ENCODE measurements at places on chromosomes 13 and 19.

- no peak for DNase-seq
Measured at GRCh38 chr13:109243311-109243951, 543.0 kb downstream of the IRS2 start.

- no peak for DNase-seq
Measured at GRCh38 chr19:18396471-18397241, 766 bp downstream of the LRRC25 start.

GRCh38 chr19:4327877-4328242, 10.8 kb downstream of the STAP2 start:
- DNase-seq: no peak

DNA sequence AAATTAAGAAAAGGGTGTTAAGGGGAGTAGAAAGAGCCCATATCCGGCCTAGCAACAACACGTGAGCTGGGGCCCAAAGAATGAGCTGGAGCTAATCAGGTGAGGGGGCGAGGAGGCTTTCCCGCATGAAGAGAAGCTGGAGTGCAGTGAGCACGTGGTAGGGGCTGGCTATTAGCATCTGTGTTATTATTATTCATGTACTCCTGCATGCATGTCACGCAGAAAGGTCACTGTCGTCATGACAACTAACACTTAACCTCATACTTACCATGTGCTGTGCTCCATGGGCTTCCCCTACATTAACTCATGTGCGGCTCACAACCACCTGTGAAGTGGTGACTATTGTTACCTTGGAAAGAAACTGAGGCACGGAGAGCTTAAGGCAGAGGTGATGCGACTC, 227.6 kb upstream of the UBL3 start:
- no peak for DNase-seq

DNA sequence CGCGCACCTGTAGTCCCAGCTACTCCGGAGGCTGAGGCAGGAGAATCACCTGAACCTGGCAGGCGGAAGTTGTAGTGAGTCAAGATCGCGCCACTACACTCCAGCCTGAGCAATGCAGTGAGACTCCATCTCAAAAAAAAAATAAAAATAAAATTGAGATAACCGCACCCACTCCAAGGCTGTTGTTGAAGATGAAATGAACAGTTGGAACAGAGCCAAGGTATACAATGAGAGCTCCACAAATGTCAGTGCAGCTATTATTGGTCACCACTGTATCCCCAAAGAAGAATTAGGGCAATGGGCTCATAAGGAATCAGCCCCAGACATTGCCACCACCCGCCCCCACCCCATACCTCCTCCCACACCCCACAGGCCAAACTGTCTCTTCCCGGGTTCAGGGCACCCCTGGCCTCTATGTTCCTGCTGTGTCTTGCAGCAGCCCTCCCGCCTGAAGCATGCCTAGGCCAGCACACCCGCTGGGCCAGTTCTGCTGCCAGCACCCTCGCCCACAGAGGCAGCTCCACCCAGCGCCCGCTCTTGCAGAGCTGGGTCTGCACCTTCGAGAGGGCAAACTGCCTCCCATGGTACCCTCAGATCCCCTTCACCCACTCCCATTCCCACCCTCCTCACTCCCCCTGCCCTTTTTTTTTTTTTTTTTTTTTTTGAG, 3.5 kb upstream of the S1PR5 start:
- no peak for DNase-seq

- DNase-seq: no peak
Measured at GRCh38 chr19:35109395-35110112, 6.1 kb upstream of the FXYD3 start.

GRCh38 chr13:77779552-77780272, 82.2 kb downstream of the SLAIN1 start:
- peak; percentile 25 for DNase-seq

GRCh38 chr13:24127116-24127631, 33.3 kb upstream of the SPATA13 start:
- no peak for DNase-seq

GRCh38 chr13:80751854-80752253, 410.9 kb upstream of the SPRY2 start:
- no peak for DNase-seq

DNA sequence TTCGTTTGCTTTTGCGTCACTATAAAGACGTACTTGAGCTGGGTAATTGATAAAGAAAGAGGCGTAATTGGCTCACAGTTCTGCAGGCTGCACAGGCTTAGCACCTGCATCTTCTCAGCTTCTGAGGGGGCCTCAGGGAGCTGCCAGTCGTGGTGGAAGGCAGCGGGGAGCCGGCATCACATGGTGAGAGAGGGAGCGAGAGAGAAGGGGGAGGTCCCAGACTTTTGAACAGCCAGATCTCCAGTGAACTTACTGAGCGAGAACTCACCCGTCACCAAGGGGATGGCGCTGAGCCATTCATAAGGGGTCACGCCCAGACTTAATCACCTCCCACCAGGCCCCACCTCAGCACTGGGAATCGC, 58.7 kb upstream of the F7 start:
- DNase-seq: no peak

DNA sequence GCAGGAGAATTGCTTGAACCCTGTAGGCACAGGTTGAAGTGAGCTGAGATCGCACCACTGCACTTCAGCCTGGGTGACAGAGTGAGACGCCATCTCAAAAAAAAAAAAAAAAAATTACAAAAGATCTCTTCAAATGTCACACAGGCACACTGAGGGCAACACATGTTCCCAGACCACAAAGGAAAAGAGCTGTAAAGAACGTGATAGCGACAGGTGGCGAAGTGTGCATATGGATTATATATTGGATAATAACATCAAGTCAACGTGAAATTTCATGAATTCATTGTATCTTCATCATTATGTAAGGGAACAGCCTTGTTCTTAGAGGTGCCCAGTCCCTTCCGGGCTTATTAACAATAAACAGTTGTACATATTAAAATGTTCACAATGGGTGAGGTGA, 31.8 kb upstream of the DPP9 start:
- no peak for DNase-seq

- DNase-seq: no peak
Measured at GRCh38 chr13:97316390-97316789, 94.3 kb downstream of the MBNL2 start.

DNA sequence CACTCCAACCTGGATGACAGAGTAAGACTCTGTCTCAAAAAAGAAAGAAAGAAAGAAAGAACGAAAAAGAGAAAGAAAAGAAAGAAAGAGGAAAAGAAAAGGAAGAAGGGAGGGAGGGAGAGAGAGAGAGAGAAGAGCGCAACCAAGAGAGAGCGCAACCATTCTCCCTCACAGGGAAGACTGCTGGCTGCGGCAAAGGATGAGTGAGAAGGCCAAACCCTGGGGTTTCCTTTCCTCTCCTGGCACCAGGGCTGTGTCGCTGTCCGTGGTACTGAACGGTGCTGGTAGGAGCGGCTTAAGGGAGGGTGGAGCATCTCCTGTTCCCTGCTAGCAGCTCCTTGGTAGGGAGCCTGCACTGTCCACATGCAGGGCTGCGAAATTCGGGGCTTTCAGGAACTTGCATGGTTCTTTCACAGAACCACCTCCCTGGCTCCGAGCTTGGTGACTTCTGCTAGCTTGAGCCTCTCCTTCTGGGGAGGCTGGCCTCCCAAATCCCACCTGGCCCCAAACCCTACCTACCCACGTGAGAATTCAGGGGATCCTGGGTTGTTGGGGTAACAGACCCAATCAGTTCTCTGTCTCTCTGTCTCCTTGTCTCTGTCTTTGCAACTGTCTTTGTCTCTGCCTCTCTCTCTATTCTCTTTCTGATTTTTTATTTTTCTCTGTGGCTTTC, 51.1 kb upstream of the ZNRF4 start:
- DNase-seq: no peak

- DNase-seq: no peak
Measured at GRCh38 chr13:32246468-32246867, 68.7 kb downstream of the ZAR1L start.

DNA sequence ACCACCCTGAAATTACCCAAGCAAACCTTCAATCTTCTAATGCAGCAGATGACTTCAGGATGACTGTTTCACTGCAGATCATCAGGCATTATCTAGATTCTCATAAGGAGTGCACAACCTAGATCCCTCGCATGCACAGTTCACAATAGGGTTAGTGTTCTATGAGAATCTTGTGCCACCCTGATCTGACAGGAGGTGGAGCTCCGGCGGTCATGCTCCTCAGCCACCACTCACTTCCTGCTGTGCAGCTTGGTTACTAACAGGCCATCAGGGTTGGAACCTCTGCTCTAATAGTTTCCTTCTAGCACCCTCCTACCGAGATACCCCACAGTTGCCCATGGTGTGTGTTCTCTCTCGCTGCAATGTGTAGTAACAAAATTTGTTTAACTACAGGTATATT, 442.8 kb downstream of the FGF14 start:
- DNase-seq: no peak

- DNase-seq: no peak
Measured at GRCh38 chr19:38793177-38793576, 4.2 kb downstream of the LGALS7B start.

DNA sequence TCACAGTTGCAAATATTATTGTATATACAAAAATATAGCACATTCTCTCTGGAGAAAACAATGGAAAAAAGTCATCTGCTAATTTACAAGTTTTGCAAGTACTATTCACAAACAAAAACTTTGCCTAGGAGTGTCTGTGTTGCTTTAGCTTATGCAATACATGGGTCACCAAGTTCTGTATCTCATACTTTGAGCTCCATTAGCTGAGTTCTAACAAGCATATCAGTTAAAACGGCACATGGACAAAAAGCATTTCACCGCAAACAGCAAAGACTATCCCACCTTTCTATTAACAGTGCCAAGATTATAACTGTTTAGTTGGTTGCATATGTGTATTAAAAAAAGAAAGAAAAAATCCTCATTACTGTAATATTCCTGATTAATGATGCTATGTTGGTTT, 4.6 kb downstream of the SPRY2 start:
- DNase-seq: no peak

DNA sequence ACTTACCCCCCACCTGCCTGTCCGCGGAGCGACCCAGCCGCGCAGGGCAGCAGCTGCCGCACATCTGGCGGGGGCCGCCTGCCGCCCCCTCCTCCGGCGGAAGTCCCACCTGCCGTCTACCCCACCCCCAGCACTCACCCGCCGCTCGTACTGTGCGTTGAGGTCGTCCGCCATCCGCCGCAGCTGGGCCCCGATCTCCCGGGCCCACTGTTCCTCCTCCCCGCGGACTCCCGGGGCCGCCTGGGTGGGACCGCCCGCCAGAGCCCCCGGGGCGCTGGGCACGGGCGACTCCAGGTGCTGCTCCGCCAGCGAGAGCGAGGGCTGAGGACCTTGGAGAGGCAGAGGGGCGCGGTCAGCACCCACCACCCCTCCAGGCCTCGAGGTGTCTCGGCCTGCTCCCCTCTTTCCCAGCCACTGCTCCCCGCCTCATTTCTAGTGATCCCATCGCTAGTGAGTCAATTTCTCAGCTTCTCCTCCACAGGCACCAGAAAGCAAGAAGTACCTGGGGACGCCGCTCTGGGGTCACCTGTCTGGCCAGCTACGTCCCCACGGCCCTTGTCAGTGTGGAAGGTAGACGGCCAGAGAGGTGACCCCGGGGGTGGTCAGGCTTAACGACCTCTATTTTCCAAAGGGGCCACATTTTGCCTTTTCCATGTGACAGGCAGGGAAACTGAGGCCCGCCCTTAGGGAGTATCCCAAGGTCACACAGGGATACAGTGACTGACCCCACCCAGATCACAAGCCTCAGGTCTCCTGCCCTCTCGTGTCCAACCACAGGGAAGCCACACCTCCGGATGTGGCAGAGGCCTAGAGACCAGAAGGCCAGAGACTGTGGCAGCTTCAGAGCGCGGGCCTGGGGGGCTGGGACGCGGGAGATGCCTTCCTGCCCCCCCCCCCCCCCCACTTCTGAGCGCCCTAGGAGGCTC, 4.3 kb downstream of the BBC3 start:
- DNase-seq: no peak

GRCh38 chr19:48963371-48964204, 1.5 kb upstream of the FTL start:
- no peak for DNase-seq

DNA sequence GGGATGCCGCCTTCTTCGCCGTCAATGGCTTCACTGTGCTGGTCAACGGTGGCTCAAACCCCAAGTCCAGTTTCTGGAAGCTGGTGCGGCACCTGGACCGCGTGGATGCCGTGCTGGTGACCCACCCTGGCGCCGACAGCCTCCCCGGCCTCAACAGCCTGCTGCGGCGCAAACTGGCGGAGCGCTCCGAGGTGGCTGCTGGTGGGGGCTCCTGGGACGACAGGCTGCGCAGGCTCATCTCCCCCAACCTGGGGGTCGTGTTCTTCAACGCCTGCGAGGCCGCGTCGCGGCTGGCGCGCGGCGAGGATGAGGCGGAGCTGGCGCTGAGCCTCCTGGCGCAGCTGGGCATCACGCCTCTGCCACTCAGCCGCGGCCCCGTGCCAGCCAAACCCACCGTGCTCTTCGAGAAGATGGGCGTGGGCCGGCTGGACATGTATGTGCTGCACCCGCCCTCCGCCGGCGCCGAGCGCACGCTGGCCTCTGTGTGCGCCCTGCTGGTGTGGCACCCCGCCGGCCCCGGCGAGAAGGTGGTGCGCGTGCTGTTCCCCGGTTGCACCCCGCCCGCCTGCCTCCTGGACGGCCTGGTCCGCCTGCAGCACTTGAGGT, 7.0 kb downstream of the MAP1S start:
- DNase-seq: no peak

- peak; percentile 61 for DNase-seq
Measured at GRCh38 chr13:66492479-66492878, 737.7 kb downstream of the PCDH9 start.

GRCh38 chr13:43666403-43666802, 120.4 kb downstream of the ENOX1 start:
- DNase-seq: no peak

DNA sequence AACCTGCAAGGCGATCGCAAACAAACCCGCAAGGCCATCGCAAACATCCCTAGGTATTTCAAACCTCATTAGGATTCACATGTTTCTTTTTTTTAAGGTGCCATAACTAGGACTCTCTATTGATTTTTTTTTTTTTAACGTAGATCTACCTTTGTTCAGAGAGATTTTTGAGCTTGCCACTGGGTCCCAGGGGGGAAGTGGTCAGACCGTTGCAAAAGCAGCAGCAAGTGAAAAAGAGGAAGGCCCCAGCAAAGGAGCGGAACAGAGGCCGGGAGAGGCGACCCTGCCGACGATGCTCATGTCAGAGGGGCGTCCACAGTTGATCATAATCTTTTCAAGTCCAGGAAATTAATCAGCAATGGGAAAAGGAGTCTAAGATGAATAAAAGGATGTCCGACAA, 32.7 kb upstream of the FLT1 start:
- DNase-seq: no peak

Measured in NCI-H1105 (cell line).